Esophagus muscularis mucosa (tissue), 4 donors: ENCODE measurements at places on chromosomes 12 and 14. TPM values are rescaled to one million over a fixed set of nuclear protein-coding genes. Genes with fewer than 3 reads are reported as not detected.

- H3K27ac ChIP-seq = no peak overlapping the region
- no peak for DNase-seq
- H3K4me1 ChIP-seq = peaks cover 37% of the 10 kb centered on the region
- H3K4me3 ChIP-seq = no peak overlapping the region
- no peaks in the 10 kb centered on the region for H3K36me3 ChIP-seq
Observed at GRCh38 chr12:66901138-66901932, 222.5 kb upstream of the GRIP1 start.

- H3K27ac ChIP-seq = no peak overlapping the region
- DNase-seq = no peak
- no peaks in the 10 kb centered on the region for H3K27me3 ChIP-seq
- H3K4me1 ChIP-seq = no peaks in the 10 kb centered on the region
Observed at GRCh38 chr14:84825481-84826251, 704.3 kb upstream of the FLRT2 start.

GRCh38 chr12:120639771-120640721 lies at the start of gene CABP1:
TSS of gene CABP1 (plus strand) at chr12:120640626. CDS start at chr12:120640686, 60 bp downstream.
- peaks cover 28% of the 10 kb centered on the region for H3K27me3 ChIP-seq
- DNase-seq = no peak
- peaks cover 13% of the 10 kb centered on the region for H3K4me1 ChIP-seq
- H3K36me3 ChIP-seq = no peaks in the 10 kb centered on the region
- H3K27ac ChIP-seq = no peak within 1 kb of the TSS

DNA sequence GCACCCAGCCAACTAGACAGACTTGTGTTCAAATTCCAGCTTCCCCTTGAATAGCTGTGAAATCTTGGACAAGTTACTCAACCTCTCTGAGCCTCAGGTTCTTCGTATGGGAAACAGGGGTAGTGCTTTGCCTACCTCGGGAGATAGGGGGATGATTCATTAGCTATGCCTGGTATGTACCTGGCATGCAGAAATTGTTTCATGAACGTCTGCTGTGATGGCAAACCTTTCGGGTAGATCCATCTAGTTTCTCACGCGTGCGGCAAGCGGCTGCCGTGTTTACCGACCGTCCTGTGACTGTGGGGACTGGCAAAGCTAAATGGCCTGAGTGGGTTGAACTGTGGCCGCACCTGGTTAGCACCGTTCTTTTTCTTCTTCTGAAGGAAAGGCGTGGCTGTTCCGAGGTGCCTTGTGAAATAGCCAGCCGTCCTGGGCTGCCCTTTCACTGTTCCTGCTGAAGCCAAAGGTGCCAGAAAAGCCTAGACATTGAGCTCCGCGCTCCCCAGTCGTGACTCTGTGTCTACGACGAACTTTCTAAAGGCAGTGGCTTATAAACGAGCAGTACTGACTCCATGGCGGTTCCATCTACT lies 40.6 kb upstream of the MED13L start:
- no peaks in the 10 kb centered on the region for H3K36me3 ChIP-seq
- H3K4me3 ChIP-seq = peak overlapping the region; percentile 29
- peak overlapping the region; percentile 85 for H3K27ac ChIP-seq
- no peak for DNase-seq

DNA sequence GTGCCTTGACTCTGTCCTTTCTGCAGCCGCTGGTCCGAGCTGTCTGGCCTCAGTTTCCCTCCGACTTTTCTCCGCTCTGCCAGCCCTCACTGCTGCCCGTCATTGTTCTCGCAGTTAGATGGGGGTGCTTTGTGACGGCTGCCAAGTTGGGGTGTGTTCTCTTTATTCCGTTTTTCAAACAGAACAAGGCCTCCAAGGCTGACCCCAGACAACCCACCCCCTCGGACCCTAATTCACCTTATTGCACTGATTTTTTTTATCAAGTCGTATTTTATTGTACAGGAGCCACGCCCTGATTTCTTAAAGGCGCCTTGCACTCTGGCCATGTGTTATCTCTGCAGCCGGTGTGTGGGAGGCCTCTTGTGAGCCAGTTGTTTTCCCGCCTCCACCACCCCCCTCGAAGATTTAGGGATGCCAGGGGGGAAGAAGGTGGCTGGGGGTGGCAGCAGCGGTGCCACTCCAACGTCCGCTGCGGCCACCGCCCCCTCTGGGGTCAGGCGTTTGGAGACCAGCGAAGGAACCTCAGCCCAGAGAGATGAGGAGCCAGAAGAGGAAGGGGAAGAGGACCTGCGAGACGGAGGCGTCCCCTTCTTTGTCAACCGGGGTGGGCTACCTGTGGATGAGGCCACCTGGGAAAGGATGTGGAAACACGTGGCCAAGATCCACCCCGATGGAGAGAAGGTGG lies 1.3 kb downstream of the VASH1 start:
- peak overlapping the region; percentile 74 for H3K4me3 ChIP-seq
- peaks cover 47% of the 10 kb centered on the region for H3K4me1 ChIP-seq
- no peaks in the 10 kb centered on the region for H3K36me3 ChIP-seq
- H3K27ac ChIP-seq = peak overlapping the region; percentile 76
- no peak for DNase-seq
- H3K27me3 ChIP-seq = no peaks in the 10 kb centered on the region

- peaks cover 83% of the 10 kb centered on the region for H3K4me1 ChIP-seq
- DNase-seq = no peak
Observed at GRCh38 chr14:24368562-24369252, 723 bp downstream of the NFATC4 start.

GRCh38 chr14:74155287-74155686 lies 70.5 kb downstream of the LIN52 start:
- no peaks in the 10 kb centered on the region for H3K4me1 ChIP-seq
- H3K27me3 ChIP-seq = no peaks in the 10 kb centered on the region
- DNase-seq = no peak
- H3K4me3 ChIP-seq = no peak overlapping the region
- H3K36me3 ChIP-seq = peaks cover 11% of the 10 kb centered on the region
- no peak overlapping the region for H3K27ac ChIP-seq

DNA sequence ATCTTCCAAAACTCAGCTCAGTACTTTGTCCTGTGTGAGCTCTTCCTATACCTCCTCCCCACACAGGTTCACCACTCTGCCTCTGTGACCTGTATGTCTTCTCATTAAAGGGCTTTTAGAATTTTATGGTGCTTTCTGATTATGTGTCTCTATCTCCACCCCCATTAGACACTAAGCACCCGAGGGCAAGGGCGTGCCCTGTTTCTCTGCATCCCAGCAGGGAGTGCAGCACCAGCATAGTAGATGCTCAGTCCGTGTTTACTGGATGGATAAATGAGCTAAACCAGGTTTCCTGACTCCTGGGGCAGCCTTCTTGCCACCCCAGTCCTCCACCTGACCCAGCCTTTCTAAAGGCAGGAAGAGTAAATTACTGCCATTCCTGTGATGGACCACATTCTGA lies 333.8 kb downstream of the CACNA1C start:
- peaks cover 45% of the 10 kb centered on the region for H3K4me1 ChIP-seq
- H3K27ac ChIP-seq = no peak overlapping the region
- no peak overlapping the region for H3K4me3 ChIP-seq
- no peaks in the 10 kb centered on the region for H3K36me3 ChIP-seq
- no peak for DNase-seq

Gene ABCD2
- total RNA-seq = 0.69 TPM

Gene KRT79
- not detected for total RNA-seq

DNA sequence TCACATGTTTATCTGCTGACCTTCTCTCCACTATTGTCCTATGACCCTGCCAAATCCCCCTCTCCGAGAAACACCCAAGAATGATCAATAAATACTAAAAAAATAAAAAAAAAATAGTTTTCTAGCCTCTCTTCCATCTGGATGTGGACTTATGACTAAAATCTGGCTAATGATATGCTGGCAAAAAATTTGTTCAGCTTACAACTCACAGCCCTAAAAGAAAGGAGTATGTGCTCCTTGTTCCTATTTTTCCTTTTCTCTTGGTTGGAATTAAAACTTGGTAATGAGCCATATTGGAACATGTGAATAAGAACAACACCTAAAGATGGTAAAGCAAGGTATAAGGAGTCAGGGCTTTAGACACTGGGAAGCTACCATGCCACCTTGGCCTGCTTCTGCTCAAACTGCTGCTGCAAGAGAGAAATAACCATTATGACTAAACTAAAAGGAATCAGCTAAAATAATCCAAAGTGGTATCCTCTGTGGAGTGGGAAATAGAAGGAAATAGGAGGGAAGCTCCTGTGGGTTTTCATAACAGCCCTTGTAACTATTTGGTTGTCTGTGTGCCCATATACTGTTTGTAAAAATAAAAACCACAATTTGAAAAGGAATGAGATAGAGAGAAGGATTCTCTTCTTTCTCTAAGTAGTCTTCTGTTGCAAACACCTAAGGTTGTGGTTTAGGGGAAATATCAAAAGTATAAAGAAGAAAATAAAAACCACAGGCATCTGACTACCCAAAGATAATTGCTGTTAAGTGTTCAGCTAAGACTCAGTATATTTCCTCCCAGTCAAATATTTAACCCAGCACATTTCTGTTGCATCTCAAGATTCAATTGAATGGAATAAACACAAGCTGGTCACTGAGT lies 53.8 kb downstream of the SDR9C7 start:
- H3K27ac ChIP-seq = no peak overlapping the region
- H3K4me3 ChIP-seq = no peak overlapping the region
- no peaks in the 10 kb centered on the region for H3K4me1 ChIP-seq

GRCh38 chr12:19093218-19093617 lies 36.3 kb upstream of the PLEKHA5 start:
- no peaks in the 10 kb centered on the region for H3K27me3 ChIP-seq
- no peaks in the 10 kb centered on the region for H3K36me3 ChIP-seq
- no peaks in the 10 kb centered on the region for H3K4me1 ChIP-seq
- DNase-seq = no peak
- no peak overlapping the region for H3K27ac ChIP-seq

Gene TSPAN19
- not detected for total RNA-seq

Gene METAP2
- total RNA-seq = 52.6 TPM

Gene KRT85
- not detected for total RNA-seq

- no peaks in the 10 kb centered on the region for H3K27me3 ChIP-seq
- H3K4me1 ChIP-seq = no peaks in the 10 kb centered on the region
- H3K4me3 ChIP-seq = no peak overlapping the region
- DNase-seq = no peak
Observed at GRCh38 chr12:1189163-1189562, 198.1 kb downstream of the ERC1 start.

- no peak for DNase-seq
- no peak overlapping the region for H3K4me3 ChIP-seq
- H3K27ac ChIP-seq = no peak overlapping the region
- peaks cover 22% of the 10 kb centered on the region for H3K4me1 ChIP-seq
- H3K36me3 ChIP-seq = peaks cover 4% of the 10 kb centered on the region
Observed at GRCh38 chr12:19288603-19289244, 150.6 kb upstream of the AEBP2 start.

DNA sequence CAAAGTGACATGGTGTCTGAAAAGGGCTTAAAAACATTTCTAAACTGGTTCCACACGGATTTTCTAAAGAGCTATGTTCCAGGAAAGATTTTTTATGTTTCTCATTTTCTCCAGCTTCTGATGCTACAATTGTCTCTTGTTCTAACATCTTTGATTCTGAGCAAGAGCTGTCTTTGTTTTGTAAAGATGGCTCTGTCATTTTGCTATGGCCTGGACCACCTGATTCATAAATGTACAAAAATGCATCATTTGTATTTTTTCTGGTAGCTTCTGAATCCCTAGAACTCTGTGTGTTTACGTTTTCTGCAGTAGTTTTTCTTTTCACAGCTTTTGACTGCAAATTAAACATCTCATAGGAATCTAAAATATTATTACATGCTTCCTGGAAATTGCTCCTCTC lies 3.2 kb downstream of the MLH3 start:
- peaks cover 70% of the 10 kb centered on the region for H3K4me1 ChIP-seq
- no peak for DNase-seq
- no peak overlapping the region for H3K4me3 ChIP-seq
- no peak overlapping the region for H3K27ac ChIP-seq
- H3K36me3 ChIP-seq = no peaks in the 10 kb centered on the region

DNA sequence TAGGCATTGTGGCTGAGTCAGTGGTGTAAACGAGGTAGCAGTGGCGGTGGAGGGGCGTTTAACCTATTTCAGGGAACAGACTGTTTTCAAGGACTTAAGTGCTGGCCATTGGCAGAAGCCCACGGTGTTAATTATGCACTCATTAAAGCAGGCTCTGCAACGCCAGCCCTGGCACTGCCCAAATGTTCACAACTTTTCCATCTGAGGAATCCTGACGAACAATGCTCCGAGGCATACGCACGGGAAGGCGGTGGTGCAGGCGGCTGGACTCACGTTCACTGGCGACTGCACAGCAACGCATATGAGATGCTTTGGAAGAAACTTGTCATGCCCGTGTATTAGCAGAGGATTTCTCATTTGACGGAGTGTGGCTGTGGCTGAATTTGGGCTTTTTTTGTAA lies 70.6 kb upstream of the SLC24A4 start:
- H3K36me3 ChIP-seq = no peaks in the 10 kb centered on the region
- H3K4me3 ChIP-seq = no peak overlapping the region
- no peaks in the 10 kb centered on the region for H3K27me3 ChIP-seq
- H3K4me1 ChIP-seq = no peaks in the 10 kb centered on the region
- no peak overlapping the region for H3K27ac ChIP-seq

- H3K36me3 ChIP-seq = no peaks in the 10 kb centered on the region
- DNase-seq = no peak
- no peak overlapping the region for H3K4me3 ChIP-seq
- no peaks in the 10 kb centered on the region for H3K27me3 ChIP-seq
- no peaks in the 10 kb centered on the region for H3K4me1 ChIP-seq
- H3K27ac ChIP-seq = no peak overlapping the region
Observed at GRCh38 chr14:51822499-51822898, 37.9 kb upstream of the GNG2 start.

GRCh38 chr12:6534945-6535696 lies 804 bp downstream of the GAPDH start:
- no peaks in the 10 kb centered on the region for H3K27me3 ChIP-seq
- H3K4me3 ChIP-seq = peak overlapping the region; percentile 76
- H3K27ac ChIP-seq = peak overlapping the region; percentile 99
- H3K36me3 ChIP-seq = peaks cover 33% of the 10 kb centered on the region
- peak; percentile 94 for DNase-seq
- peaks cover 68% of the 10 kb centered on the region for H3K4me1 ChIP-seq

Gene TNS2
- 204 TPM for total RNA-seq

- H3K27ac ChIP-seq = no peak overlapping the region
- H3K4me3 ChIP-seq = no peak overlapping the region
- no peaks in the 10 kb centered on the region for H3K4me1 ChIP-seq
- no peak for DNase-seq
Observed at GRCh38 chr14:49494836-49495235, 91.3 kb downstream of the RPS29 start.

DNA sequence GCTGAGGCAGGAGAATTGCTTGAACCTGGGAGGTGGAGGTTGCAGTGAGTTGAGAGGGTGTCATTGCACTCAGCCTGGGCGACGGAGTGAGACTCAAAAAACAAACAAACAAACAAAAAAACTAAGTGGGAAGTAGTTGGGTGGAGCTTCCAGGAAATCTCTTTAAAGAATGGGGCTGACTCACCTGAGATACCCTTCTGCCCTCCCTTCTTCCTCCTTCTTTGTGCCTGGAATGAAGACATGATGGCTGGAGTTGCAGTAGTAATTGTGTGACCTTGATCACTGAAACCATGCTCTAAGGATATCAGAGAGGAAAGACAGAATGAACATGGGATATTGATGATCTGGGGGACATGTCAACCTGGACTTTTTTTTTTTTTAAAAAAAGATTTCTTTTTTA lies 87.6 kb upstream of the MED13L start:
- H3K27ac ChIP-seq = no peak overlapping the region
- DNase-seq = no peak
- no peak overlapping the region for H3K4me3 ChIP-seq
- H3K4me1 ChIP-seq = peaks cover 14% of the 10 kb centered on the region
- no peaks in the 10 kb centered on the region for H3K27me3 ChIP-seq
- H3K36me3 ChIP-seq = no peaks in the 10 kb centered on the region

Gene IFI27
- 88.0 TPM for total RNA-seq

GRCh38 chr14:105208738-105209075 lies 27.6 kb upstream of the NUDT14 start:
- peaks cover 46% of the 10 kb centered on the region for H3K36me3 ChIP-seq
- peaks cover 30% of the 10 kb centered on the region for H3K4me1 ChIP-seq
- no peak overlapping the region for H3K27ac ChIP-seq
- H3K27me3 ChIP-seq = no peaks in the 10 kb centered on the region
